ENCODE measurements at places on chromosomes 2 and 18. TPM values are rescaled to one million over a fixed set of nuclear protein-coding genes. Genes with fewer than 3 reads are reported as not detected.

The IL36G gene
- not detected for total RNA-seq

The C2orf74 gene
- total RNA-seq: 28.4 TPM

The MYO3B gene
- 0.13 TPM for total RNA-seq

- DNase-seq: no peak
These were observed 259.8 kb downstream of the LOXHD1 start for GRCh38 chr18:46397174-46397573.

DNA sequence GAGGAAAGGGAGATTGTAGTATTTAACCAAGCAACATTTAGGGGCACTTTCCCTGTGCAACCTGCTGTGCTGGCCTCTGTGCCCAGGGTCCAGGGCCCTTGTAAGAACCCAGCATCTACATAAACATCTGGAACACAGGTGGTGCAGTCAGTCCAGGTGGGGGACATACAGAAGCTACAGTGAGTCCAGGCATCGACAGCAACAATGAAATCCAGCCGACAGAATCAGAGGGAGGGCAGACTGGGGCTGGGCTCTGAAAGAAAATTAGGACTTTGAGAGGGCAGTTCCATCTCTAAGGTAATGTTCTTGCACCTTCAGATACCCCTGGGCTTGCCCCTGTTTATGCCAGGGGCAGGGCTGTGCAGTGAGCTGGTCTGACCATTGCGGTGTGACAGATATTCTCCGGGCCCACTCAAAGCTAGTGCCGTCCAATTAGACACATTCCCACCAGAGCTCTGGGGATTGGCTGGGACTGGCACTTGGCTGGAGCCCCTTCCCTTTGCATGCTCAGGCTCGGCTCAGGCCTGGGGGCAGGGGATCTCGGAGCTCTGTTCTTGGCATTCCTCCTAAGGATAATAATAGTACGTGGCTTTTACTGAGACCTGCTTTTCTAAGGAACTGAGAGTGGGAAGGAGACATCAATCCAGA lies 5.4 kb downstream of the LBH start:
- DNase-seq: no peak

- no peak for DNase-seq
These were observed 223.6 kb upstream of the EPAS1 start for GRCh38 chr2:46073540-46074046.

GRCh38 chr18:274313-274712 lies 6.5 kb upstream of the THOC1 start:
- no peak for DNase-seq

- DNase-seq: no peak
These were observed 98.5 kb downstream of the DSEL start for GRCh38 chr18:67417864-67418523.

- no peak for DNase-seq
These were observed 151.2 kb upstream of the BARD1 start for GRCh38 chr2:214960677-214961076.

DNA sequence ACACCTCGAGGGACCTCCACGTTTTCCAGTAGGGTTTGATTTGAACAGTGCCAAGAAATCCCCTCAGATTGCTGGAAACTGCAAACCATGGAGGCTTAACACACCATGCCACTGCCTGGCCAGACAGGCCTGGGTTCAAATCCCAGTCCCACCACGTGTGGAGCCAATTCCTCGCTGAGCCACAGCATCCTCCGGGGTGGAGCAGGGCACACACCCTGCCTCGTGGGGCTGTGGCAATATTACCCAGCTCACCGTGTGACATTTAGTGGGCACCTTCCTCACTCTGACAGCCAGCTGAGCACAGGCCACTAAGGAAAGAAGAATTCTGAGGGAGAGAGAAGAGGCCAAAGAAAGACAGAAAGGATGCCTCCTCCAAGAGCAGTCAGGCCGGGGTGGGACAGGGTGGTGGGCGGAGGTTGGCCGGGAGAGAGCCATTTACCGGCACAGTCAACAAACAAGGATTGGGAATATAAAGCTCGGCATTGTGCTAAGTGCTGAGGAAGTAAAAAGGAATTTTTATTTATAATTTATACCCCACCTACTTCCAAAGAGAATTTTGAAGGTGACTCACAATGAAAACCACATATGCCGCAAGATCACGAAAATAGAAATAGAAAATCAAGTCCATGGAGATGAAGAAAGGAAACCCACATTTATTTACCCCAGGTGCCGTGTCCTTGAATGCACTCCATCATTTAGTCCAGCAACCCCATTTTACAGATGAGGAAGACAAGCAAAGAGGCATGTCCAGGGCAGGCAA lies 111.5 kb downstream of the MCFD2 start:
- DNase-seq: no peak

DNA sequence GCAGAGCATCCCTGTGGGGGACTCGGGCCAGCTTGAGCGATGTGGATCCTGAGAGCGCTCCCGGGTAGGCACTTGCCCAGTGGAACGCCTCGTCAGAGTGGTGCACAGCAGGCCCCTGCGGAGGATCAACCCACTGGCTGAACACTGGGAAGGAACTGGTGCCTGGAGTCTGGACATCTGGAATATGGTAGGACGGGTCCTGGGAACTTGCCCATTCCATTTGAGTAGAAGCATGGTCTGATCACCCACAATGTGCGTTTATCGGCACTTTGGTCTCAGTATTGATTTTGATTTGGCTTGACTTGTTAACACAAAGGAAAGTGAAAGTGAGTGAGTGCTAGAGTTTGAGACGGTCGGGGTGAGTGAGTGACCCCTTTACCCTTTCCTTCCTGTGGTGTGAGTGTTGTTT lies 1336.2 kb upstream of the CHAC2 start:
- DNase-seq: no peak

DNA sequence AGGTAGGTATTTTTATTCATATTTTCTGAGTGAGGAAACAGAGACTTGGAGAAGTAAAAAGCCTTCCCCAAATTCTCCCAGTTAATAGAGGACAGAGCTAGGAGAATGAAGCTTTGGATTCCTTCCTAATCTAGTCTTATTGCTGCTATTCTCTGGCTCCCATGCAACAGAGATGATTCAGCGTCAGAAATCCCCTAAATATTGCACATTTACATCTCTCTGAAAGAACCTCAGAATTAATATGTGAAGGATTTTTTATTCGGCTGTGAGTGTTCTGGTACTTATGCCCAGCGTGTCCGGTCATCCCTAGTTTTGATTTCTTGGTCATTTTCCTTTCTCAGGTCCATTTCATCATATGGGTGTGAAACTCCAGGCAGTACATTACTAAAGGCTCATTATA lies 91.2 kb upstream of the SESTD1 start:
- no peak for DNase-seq
